Fibroblast of skin of right biceps (primary cell): ENCODE measurements at places on chromosomes 5 and 9.

DNA sequence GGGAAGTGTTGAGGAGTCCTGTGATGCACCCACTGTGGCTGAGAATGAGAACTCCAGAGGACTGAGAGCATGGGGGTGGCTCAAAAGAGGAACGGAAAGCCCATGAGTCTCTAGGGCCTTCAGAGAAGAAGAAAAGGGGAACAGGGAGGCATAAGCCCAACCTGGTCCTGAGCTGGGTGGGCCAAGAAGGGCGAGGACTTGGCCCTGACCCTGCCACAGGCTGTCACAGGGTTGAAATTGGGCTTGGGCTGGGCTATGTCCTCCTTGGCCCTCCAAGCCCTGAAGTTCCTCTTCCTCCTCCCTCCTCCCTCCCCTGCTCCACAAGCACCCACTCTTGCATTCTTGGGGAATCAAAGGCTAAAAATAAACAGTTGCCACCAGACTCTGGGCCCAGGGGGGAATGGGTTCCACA lies 49.3 kb upstream of the PPARGC1B start:
- DNase-seq, result no peak

- no peak for DNase-seq
Observed at GRCh38 chr5:114782869-114783268, 386.8 kb downstream of the TRIM36 start.

GRCh38 chr9:35232867-35233544 lies 71.2 kb downstream of the UNC13B start:
- no peak for DNase-seq

DNA sequence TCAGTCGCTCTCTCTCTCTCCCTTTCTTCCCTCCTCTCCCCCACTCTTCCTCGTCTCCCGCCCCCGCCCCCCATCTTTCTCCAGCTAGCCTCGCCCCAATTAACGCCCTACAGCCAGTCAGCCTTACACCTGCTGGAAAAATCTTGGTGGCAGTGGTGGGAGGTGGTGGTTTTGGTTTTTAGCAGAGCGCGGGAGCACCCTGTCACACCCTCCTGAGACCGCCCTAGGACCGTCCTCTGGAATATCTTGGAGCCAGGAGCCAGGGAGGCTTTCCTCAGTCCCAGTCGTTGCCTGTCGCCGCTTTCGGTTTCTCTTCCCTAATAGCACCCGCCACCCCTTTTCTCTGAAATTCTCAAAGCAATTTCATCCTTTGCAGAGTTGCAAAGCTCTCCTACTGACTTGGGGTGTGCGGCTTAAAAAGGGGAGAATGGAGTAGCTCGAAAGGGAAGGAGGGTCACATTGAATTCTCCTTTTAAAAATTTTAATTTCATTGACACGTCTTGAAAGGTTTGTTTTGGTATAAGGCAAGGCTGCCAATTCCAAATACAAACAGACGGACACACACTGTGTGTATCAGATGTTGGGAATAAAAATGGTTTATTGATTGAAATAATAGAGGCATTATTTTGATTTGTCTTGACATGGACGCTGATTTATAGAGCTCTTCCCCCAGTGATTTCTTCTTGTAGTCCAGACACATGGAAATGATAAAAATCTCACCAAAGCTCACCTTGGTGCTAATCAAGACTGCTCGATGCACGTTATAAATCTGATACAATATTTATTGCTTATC lies 301.3 kb downstream of the PARP8 start:
- DNase-seq, result no peak

DNA sequence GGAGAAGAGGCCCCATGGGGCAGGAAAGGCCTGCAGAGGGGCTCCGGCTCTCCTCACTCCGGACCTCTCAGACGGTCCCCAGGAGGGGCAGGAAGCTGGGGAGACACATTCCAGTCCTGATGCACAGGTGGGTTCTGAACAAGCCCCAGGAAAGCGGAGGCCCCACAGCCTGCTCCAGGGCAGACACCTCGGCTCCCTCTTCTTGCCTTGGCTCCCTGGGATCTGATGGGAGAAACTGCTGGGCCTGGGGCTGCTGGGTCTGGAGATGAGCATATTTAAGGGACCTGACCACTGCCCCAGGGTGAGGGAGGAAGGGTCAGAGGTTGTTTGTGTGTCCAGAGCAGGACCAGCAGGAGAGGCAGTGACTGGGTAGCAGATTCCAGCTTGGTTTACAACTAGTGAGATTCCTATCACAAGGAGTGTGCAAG lies 1.2 kb downstream of the CORO2A start:
- no peak for DNase-seq

DNA sequence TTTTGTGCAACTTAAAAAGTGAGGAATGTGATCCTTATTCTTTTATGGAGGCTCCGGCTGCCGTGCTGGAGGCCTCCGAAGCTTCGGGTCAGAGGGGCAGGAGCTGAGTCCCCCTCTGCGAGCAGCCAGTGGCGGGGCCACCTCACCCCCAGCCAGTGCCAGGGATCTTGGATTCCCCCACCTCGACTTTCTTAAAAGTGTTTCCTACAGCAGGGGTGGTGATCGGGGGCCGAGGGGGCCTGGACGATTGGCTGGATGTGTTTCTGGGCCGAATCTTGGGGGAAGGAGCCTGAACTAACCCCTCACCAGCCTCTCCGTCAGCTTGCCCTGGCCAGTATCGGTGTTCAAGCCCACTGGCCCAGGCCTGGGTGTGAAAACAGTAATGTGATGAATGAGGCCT lies 92.2 kb upstream of the LMX1B start:
- no peak for DNase-seq

GRCh38 chr5:57181154-57181553 lies 7.3 kb downstream of the GPBP1 start:
- no peak for DNase-seq
